Hematopoietic multipotent progenitor cell treated with erythropoietin and hydrocortisone succinate and interleukin-3 and kit ligand, for 6 days (in vitro differentiated cells): ENCODE measurements at places on chromosomes 16 and 17.
A peak's percentile ranks its signal among the peaks of the same experiment; 100 is the strongest.

DNA sequence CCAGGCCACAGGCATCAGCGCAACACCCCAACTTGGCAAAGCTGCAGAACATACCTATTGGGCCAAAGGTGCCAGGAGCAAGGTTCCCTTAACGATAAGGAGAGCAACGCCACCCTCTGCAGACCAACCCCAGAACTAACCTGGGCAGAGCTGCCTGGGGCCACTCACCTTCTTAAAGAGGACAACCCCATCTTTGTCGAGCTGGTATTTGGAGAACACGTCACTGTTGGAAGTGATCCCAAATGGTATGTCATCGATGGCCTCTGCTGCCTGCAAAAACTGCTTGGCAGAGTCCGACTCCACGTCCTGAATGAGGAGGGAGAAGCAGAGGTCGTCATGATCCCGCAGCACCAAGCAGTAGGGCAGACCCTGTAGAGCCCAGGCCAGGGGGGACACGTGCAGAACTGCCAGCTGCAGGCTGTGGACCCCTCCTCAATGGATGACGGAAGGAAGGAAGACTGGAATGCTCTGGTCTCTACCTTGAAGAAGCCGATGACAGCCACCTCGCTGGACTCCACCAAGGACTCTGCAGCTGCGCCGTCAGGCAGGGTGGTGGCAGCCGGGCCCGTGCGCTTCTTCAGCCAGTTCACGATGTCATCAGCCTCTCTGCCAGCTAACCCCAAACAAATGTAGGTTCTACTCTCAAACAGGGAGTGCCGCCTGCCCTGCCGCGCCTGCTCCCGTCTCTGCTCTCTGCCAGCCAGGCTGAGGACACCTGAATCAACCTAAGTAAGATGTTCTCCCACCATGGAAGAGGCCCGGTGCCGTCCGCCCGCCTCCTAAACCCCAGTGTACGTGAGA lies 5.2 kb downstream of the P4HB start:
- no peak for DNase-seq

DNA sequence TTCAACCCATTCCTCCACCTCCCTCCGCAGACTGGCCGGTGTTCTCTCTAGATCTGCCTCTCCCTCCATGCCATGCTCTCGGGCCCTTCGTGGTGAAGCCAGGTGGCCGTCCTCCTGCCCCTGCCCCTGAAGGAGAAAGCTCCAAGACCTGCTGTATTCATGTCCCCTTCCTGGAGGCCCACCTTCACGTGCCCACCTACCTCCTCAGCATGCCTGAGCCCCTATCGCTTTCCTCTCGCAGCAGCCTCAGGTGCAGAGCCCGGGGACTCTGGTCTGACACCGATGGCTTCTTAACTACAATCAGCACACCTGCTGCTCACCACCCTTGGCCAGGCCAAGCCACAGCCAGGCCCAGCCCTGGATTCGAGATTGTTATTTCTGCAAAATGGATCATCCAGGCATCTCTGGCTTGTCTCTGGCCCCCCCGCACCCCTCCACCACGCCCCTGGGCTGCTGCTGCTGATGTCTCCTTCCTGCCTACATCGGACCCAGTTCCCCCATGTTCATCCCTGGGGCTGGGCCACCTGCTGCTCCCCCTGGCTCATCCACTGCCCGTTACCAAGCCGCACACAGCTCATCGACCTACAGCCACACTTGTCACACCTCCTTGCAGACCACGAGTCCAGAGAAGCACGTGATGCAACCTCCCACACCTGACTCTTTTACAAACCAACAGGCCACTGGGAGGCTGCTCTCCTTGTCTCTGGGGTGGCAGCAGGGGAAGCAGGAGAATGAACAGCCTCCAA lies 32.5 kb upstream of the TNFRSF13B start:
- DNase-seq: no peak

GRCh38 chr17:60392845-60393702 lies 1.1 kb upstream of the USP32 start:
- DNase-seq: peak; percentile 86

DNA sequence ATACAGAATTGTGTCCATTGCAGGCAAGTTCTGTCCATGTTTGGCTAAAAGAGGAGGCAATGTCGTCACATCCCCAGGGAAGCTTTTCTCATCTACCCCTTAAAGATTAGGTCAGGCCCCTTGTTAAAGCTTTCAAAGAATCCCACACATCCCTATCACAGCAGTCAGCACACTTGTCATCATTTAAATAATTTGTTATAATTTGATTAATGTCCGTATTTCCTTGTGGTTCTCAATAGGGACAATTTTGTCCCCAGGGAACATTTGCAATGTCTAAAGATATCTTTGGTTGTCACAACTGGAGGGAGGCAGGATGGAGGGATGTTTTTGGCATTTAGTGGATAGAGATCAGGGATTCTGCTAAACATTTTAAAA lies 28.1 kb upstream of the NFAT5 start:
- no peak for DNase-seq

DNA sequence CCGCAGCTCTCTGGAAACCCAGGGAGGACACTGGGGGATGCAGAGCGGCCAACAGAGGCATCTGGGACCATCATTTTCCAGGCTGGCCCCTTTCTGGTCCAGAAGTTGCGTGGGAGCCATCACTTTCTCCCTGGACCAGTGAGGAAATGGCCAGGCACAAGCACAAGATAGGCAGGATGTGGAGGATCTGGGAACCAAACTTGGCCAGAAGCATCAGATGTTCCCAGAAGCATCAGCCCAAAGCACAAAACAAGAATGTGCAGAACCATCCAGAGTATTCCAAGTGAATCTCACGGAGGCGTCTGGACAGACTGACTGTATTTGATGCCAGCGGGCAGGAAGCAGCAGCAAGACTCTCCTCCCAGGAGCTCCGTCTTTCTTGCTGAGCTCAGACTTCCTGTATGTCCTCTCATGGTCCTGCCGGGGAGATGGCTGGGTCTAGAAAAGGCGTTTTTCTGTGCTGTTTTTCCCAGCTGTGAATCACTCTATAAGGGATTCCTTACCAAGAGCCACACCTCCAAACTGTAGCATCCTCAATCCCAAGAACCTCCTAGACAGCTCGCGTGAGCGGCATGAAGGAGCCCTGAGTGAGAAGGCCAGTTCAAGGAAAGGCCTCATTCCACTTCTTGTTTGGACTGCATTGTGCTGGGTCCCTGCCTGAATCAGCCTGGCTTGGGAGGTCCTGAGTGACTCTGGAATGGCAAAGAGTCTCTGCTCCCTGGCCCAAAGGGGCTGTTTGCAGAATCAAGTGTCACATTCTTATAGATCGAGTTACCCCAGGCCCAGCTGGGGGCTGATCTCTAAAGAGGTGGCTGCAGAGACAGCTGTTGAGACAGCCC lies 49.5 kb upstream of the MTSS2 start:
- no peak for DNase-seq

DNA sequence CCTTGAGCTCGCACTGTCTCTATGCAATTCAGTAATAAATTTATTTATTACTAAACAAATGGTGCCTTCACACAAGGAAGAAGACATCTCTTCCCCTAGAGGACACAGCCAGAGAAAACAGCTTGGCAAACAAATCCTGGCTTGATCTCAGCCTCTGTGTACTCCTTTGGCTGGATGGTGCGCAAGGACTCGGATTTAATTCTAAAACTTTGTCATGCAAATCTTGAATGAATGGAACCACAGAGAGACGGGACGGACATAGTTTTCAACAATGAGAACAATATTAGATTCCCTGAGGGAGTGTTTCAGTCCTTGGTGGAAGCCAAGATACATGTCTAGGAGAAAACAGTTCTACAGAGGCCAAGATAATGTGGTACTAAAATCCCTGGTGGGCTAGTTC lies 349.5 kb downstream of the NPIPA8 start:
- no peak for DNase-seq

GRCh38 chr17:72590382-72590781 lies 469.6 kb downstream of the SOX9 start:
- no peak for DNase-seq

DNA sequence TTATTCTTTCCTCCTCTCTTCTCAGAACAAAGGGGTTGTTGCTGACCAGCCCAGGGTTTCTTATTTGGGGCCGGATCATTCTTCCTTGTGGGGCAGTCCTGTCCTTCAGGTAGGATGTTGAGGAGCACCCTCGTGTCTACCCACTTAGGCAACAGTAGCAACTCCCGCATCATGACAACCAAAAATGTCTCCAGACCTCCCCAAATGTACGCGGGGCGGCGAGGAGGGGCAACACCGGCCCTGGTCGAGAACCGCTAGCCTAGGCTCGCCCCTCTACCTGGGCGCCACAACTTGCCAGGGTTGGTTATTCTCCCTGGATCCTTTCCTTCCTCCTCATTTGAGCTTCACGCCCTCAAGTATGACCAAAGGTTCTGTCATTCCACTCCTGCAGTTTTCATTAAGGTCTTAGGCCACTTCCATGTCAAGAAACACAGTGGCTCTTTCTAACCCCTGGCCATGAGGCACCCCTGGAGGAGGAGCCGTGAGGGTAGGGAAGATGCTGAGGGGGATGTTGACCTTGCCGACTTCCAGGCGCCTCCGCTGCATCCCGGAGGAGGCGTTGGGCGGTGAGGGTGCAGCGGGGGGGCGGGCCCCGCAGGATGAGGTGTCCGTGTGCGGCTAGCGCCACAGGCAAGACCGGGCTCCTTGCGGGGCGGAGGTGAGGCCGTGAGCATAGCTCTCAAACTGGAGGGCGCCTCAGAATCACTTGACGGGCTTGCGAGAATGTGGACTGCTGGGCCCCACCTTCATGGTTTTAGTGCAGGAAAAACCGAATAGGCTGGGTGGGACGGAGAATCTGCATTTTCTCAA lies 712 bp upstream of the SPECC1 start:
- DNase-seq: peak; percentile 36

DNA sequence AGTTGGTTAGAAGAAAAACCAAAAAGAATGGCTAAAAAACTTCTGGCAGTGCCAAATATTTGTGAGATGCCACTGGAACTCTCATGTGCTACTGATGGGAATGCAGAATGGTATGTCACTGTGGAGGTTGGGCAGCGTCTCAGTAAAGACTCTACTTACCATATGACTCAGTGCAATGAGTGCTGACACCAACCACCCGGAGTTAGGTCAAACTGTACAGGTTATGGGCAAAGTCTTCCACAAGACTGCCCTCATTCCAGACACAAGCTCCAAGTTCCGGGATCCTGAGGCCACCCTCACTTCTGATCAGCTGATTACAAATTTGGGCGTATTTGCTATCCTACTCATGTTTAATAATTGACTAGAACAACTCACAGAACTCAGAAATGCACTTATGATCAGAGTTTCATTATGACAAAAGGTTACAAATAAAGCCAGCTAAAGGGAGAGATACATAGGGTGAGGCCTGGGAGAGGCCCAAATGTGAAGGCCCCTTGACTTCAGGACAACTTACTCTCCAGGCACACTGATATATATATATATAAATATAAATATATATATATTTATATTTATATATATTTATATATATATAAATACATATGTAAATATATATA lies 114.9 kb downstream of the TRIM37 start:
- no peak for DNase-seq

DNA sequence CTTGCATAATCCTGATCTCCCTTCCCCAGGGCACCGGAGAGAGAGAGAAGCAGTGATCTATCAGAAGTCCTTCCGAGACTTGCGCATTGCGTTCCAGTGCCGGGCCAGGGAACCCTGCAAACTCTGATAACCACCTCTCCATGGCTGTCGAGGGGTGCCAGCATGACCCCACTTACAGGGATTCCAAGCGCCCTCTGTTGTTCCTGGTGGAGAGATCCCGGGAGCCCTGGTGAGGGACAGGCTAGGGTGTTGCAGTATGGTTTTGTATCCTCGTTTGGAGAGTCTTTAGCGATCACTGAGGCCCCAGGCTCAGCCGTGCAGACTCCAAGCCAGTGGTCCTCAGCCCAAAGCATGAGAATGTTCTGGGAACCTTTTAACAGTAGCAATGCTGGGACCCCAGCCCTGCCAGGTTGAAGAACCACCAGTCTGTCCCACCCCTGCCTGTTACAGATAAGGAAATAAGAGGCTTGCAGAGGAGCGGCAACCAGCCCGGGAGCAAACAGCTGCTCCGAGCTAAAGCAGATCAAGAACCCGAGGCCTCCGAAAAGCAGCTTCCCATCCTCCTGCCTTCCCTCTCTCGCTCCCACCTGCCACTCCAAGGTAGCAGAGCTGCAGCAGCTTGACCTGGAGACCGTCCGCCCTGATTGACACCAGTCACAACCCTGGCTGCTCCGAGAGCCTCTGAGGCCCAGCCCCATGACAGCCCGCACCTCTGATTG lies 150.3 kb upstream of the RPL38 start:
- DNase-seq: no peak

DNA sequence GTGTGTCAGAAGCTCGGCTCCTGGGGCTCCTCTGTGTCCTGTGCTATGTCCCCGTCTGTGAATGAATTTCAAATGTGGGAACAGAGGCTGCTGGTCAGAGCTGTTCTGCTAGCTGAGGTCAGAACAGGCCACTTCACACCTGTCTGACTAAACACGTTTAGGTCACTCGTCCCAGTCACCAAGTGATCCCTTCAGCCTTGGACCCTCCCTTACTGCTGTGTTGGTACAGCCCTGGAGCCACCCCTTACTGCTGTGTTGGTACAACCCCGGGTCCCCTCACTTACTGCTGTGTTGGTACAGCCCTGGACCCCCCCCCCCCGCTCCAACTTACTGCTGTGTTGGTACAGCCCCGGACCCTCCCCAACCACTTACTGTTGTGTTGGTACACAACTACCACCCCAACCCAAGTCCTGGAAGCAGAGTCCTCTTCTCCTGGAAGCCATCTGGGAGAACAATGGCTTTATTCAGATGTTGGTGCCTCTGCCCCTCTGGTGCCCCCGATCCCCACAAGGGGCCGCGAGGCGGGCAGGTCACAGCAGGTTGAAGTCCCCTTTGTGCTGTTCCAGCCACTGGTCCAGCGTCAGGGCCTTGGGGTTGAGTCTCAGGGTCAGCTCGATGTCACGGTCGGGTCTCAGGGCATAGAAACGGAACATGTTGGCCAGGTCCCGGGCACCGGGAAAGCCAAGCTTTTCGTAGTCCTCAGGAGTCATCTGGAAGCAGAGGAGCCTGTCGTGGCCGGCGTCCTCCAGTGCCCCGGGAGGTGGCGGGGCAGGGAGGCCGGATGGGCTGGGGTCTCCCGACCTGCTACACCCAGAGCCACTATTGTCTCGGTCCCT lies 13.0 kb downstream of the NMRAL1 start:
- peak; percentile 22 for DNase-seq
